Central memory CD4-positive, alpha-beta T cell (primary cell): ENCODE measurements at places on chromosomes 7 and 10.

DNA sequence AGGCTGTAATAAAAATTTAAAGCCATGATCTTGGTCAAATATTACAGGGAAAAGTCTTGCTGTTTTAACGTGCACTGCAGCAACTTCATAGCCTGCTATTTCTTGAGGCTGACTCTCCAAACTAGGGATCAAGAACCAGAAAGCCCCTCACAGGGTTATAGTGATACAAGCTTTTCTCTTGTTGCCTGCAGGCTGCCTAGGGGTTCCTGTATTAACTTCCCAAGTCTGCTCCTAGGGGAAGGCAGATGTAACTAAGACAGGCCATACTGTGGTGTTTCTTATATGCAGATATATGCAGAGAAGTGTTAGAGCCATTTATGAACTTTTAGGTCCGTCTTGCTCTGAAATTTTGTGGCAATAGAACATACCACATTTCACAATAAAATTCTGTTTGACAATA lies 175.7 kb downstream of the FOXP2 start:
- DNase-seq, result no peak

- no peak for DNase-seq
Measured at GRCh38 chr7:103073989-103074518, 542 bp downstream of the FBXL13 start.

GRCh38 chr7:130366564-130366963 lies 13.7 kb upstream of the CPA1 start:
- no peak for DNase-seq

- no peak for DNase-seq
Measured at GRCh38 chr7:51251290-51251689, 65.3 kb downstream of the COBL start.

DNA sequence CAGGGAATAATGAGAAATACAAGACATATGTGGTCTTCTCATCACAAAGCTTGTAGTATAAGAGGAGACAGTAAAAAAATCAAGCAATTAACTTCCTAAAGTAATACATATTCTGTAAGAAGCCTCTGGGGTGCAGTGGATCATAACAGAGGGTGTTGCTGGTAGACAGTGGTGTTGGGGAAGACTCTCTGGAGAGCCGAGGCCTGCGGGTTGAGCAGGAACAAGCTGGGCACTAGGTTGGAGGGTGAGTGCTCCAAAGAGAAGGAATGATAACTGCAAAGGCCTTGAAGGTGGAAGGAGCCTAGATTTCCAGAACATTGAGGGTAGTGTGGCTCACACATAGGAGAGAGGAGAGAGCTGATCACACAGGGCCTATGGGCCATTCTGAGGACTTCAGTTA lies 1.5 kb downstream of the GIMAP4 start:
- peak; percentile 32 for DNase-seq

- DNase-seq, result no peak
Measured at GRCh38 chr10:130739757-130740145, 571.8 kb downstream of the TCERG1L start.

- DNase-seq, result no peak
Measured at GRCh38 chr7:143519411-143520131, 41.9 kb downstream of the TAS2R41 start.

DNA sequence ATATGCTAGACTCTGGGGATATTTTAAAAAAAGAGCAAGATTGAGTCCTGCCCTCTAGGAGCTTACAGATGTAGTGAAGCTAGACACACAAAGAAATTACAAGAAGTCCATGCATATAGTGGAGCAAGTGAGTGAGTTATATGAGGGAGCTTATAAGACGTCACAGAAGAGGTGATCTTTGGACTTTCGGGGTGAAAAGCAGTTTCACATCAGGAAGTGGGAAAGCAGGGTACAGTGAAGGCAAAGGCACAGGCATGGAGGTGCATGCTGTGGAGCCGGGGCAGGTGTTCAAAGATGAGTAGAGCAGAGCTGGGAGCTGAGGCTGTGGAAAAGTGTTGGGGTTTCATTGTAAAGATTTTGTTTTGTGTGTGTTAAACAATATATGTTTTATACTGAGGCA lies 38.5 kb upstream of the EXOC6 start:
- no peak for DNase-seq

GRCh38 chr10:101779544-101780186 lies 3.6 kb downstream of the NPM3 start:
- peak; percentile 75 for DNase-seq

DNA sequence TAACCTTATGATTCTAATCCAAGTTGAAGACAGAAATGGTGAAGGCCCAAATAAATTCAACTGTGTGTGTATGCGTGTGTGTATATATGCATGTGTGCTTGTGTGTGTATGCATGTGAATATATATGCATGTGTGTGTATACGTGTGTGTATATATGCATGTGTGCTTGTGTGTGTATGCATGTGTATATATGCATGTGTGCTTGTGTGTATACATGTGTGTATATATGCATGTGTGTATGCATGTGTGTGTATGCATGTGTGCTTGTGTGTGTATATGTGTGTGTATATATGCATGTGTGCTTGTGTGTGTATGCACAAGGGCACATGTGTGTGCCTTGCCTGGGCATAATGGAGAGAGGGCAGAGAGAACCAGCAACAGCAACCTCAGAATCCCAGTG lies 184.7 kb upstream of the PLPP4 start:
- no peak for DNase-seq

DNA sequence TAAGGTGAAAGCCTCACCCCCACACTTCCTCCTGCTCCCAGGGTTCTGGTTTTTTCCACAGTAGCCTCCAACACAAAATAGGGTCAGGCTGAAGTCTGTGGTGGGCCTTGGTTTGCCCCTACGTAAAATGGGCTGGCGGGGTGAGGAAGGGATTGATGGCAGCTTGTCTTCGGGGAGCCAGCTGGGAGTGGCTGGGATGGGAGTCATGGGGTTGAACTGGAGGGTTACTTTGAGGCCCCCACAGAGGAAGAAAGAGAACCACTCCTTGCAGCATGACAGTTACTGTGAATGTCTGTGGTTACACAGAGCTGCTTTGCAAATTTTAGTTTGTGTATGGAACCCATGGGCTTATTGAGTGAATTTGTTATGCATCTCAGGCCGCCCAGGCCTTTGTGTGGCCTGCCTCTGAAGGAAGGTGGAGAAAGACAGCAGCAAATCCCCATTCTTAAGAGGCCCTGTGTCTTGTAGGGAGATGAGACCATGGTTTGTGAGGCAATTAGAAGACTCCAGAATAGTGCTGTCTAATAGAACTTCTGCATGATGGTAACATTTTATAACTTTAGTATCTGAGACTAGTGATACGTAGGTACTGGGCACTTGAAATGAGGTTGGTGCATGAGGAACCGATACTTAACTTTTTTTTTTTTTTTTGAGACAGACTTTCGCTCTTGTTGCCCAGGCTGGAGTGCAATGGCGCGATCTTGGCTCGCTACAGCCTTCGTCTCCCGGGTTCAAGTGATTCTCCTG lies 8.1 kb downstream of the TRIM8 start:
- no peak for DNase-seq

DNA sequence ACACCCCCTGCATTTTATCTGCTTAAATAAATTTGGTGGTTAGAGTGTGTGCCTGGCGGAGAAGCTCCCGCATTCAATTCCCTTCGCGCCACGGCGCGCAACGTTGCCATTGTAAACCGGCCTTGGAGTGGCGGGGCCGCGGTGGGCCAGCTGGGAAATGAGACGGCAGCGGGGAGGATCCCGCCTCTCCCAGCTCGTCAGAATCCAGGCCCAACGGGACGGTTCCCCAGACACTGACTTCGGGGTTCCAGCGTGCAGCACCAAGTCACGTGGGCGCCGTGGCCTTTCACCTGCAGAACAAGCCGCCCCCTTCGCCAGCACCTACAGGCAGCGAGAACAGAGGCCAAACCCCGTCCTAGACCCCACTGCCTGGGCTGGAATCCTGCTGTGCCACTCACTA lies 103.4 kb downstream of the GRID1 start:
- no peak for DNase-seq

- DNase-seq, result no peak
Measured at GRCh38 chr10:9024210-9024609, 969.7 kb downstream of the GATA3 start.

DNA sequence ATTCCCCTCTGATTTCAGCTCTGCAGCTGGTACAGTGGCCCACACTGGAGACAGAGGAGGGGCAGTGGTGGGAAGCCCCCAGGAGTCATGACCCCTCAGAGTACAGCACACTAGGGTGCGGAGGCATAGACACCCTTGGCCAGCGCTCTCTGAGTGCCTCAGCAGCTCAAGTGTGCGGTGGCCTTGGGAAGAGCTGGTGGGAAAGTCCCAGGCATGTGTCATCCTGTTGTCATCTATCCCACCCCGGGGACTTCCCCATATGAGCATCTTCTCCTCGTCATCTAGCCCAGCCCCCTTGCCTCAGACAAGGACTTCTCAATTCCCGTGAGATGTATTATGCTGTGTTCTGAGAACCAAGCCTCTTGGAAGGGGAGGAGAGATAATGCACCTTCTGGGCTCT lies 15.6 kb upstream of the PPIF start:
- DNase-seq, result peak; percentile 76

DNA sequence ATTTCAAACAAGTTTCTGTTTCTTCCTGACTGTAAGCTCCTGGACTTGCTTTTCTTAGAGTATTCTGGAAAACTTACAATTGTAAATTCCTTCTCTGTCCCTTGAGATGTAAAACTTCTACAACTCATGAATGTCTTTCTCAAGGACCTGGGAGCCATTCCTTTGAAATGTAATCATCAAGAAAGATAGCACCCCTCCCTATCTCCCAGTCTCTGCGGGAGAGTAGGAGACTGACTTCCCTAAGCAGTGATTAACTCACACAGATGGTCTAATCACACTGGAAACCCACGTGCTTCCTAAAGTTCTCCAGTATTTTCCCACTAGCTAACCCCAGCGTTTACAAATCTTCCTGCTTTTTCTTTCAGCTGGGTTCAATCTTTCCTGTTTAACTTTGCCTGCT lies 549.4 kb downstream of the SORCS1 start:
- no peak for DNase-seq

GRCh38 chr10:103254538-103255325 lies 9.0 kb downstream of the RPEL1 start:
- DNase-seq, result no peak
